ENCODE measurements at places on chromosomes 7 and 10.

GRCh38 chr7:40843338-40843985 is 708.7 kb downstream of the SUGCT start:
- no peak for DNase-seq

- no peak for DNase-seq
Observed at GRCh38 chr7:100561491-100562194, 12.1 kb downstream of the SAP25 start.

DNA sequence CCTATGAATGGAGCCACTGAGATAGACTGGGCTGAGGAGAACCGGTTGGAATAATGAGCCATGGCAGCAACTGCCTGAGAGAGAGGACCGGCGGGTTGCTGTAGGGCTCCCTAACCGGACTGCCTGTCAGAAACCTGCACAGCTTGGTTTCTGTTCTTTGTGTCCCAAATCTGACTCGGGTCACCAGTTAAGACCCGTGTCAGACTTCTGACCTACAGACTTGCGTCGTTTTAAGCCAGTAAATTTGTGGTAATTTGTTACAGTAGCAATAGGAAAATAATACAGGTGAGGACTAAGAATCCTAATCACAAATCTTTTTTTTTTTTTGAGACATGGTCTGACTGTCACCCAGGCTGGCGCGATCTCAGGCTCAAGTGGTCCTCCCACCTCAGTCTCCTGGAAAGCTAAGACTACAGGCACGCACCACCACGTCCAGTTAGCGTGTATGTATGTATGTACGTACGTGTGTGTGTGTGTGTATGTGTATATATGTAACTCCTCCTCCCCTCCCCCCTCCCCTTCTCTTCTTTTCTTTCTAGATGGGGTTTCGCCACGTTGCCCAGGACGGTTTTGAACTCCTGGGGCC is 672 bp upstream of the DDX56 start:
- DNase-seq: peak; percentile 6

GRCh38 chr10:51894771-51895578 is 195.6 kb upstream of the CSTF2T start:
- no peak for DNase-seq

DNA sequence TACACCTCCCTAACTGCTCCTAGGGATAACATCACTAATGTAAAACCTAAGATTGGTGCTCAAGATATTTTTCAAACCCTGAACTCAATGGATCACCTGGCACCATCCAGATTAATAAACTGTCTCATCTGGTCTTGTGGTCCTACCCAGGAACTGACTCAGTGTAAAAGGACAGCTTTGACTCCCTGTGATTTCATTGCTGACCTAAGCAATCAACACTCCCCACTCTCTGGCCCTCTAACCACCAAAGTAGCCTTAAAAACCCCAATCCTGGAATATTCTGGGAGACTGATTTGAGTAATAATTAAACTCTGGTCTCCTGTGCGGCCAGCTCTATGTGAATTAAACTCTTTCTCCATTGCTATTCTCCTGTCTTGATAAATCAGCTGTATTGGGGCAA is 6.2 kb upstream of the USP54 start:
- DNase-seq: no peak

DNA sequence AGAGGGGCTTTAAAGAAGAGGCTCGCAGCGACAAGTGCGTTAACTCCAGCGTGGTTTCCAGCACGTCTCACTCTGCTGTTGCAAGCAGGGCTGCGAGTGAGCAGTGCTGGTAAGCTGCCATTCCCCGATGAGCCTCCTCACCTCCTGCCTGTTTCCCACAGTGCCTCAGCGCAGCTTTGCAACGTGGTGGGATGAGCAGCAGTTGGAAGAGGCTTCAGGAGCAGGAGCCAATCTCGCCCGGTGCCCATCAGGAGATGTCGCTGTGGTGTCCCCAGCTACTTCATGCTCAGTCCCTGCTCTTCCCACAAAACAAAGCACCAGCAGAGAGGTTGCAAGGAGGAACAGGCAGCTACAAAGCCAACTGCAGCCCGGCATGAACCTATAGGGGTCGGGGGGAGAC is 2.4 kb upstream of the ADARB2 start:
- no peak for DNase-seq

- no peak for DNase-seq
Observed at GRCh38 chr10:14254368-14254767, 76.4 kb downstream of the FRMD4A start.

DNA sequence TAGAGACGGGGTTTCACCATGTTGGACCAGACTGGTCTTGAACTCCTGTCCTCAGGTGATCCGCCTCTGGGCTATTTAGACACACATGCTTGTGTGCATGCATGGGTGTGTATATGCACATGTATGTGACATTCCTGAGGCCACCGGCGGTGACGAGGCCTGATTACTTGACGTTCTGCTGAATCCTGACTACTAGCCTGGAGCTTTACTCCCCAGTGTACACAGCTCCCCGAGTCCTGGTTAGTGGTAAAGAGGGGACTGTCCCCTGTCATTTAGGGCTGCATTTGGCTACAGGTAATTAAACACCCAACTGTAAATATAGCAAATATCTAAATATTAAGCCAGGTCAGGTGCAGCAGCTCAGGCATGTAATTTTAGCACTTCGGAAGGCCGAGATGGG is 14.2 kb downstream of the GTF2IRD1 start:
- no peak for DNase-seq

GRCh38 chr7:83289419-83289993 is 126.8 kb upstream of the PCLO start:
- DNase-seq: no peak

GRCh38 chr10:11286261-11286852 is 268.7 kb downstream of the CELF2 start:
- no peak for DNase-seq

- no peak for DNase-seq
Observed at GRCh38 chr7:114175125-114175524, 239.5 kb upstream of the FOXP2 start.

DNA sequence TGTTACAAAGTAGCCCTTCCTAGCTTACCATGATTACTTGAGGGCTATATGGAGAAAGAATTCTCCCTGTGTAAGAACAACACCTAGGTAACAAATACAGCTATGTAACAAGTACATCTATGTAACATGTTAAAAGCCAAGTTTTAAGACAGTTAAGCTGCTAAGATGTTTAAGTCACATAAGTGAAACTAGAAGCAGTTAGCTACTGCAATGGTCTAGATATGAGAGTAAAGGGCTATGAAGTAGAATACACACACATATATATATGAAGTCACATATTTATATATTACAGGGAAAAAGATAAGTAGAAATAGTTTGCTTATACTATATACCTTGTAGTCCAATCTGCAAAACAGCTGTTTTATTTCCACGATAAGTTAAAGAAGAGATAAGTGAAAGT is 14.4 kb downstream of the POT1 start:
- no peak for DNase-seq

DNA sequence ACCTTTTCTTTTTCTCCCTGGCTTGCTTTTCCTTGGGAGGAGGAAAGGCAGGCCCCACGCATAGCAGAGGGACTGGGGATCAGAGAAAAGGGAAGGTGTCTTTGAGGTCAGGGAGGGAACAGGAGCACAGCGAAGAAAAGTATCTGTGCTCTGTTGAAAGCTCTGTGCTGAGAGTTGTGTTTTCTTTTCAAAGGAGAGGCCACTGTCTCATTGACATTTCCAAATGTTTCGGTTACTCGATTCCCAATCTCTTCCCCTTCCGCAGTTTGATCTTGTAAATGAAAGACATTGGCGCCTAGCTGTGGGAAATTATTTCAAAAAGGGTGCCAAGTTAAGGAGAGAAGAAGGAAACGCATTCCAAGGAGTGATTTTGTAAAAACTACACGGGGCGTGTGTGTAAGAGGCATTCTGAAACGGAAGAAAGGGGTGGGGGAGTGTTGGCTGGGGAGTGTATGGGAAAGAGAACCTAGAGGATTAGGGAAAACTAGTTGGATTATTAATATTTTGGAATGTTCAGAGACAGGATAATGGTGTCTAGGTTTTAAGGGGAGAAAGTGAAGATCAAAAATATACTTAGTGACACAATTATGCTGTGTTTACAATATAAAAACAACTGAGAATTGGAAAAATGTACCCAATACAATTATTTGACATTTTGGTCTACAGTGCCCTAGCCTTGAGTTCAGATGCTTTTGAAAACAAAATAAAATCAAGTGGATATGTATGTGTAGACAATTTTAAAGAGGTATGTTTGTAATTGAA is 708 bp downstream of the KLHDC10 start:
- no peak for DNase-seq

DNA sequence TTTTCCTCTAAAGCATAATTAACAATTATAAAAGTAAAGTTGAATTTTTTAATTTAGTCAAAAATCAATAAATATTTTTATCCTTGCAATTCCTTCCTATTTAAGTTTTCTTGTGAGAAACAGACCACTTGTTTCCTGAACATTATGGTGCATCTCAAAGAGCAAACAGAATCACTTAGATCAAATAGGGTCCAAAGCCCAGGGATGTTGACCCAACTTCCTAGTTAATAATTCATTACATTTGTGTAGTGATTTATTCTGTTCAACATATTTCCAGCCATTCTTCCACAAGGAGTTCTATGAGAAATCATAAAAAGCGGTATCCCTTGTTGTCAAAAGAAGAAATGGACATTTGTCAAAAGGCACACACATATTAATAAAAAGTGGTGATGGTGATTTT is 315.6 kb downstream of the LRRTM3 start:
- no peak for DNase-seq

DNA sequence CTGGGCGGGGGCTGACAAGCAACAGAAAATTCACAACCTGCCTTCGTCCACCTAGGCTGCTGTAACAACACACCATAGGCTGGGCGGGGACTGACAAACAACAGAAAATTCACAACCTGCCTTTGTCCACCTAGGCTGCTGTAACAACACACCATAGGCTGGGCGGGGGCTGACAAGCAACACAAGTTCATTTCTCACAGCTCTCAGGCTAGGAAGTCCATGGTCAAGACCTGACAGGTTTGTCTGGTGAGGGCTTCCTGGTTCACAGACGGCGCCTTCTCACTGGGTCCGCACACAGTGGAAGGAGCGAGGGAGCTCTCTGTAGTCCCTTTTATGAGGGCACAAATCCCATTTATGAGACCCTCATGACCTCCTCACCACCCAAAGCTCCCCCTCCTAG is 52.2 kb downstream of the DIP2C start:
- DNase-seq: no peak

- no peak for DNase-seq
Observed at GRCh38 chr7:156975620-156976019, 26.1 kb downstream of the NOM1 start.

DNA sequence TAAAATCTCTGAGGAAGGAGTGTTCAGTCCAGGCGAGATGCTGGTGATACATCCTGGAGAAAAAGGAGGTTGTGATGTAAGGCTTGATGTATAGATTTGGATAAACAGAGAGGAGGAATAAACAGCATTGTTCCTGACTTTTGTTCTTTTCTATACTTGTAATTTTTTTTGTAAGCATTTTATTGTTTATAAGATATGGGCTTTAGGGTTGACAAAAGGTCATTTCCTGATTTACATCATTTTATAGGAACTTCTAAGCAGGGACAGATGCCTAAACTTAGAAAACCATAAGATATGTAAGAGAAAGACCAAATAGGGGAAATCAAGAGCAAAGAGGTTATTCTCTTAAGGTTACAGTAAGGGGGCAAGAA is 16.7 kb upstream of the SLC26A4 start:
- DNase-seq: no peak

- DNase-seq: no peak
Observed at GRCh38 chr7:36309301-36309700, 80.4 kb upstream of the ANLN start.

DNA sequence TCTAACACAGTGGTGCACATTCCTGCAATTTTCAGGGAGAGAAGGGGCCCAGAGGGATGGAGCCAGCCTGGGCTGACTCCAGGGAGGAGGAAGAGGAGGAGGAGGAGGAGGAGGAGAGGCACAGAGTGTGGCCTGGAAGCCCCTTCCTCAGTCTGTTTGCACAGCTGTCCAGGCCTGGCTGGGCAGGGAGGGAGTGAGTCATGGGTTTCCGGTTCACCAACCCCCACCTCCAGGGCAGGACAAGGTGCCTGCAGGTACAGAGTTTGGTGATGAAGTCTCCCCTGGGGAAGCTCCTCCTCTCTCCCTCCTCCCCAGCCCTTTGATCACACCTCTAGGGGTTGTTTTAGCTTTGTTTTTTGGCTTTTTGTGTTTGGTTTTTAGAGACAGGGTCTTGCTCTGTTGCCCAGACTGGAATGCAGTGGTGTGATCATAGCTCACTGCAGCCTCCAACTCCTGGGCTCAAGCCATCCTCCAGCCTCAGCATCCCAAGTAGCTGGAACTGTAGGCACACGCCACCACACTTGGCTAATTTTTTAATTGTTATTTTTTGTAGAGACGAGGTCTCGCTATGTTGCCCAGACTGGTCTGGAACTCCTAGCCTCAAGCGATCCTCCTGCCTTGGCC is 77.5 kb upstream of the CUX1 start:
- DNase-seq: no peak

GRCh38 chr10:28872587-28873165 is 195.4 kb downstream of the BAMBI start:
- no peak for DNase-seq

DNA sequence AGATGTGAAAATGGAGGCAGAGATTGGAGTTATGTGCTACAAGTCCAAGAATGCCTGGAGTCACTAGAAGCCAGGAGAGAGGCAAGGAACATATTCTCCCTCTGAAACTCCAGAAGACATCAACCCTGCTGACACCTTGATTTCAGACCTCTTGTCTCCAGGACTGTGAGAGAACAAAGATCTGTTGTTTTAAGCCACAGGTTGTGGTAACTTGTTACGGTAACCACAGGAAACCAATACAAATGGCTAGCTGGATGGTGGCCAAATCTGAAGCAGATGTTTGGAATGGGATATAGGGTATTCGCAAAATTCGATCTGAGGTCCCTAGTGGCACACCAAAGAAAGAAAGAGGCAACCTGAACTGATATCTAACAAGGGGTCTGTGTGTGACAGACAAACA is 129.0 kb downstream of the HERPUD2 start:
- no peak for DNase-seq

- no peak for DNase-seq
Observed at GRCh38 chr7:43294080-43294630, 181.7 kb downstream of the HECW1 start.

- no peak for DNase-seq
Observed at GRCh38 chr7:71165708-71166107, 33.8 kb downstream of the GALNT17 start.

DNA sequence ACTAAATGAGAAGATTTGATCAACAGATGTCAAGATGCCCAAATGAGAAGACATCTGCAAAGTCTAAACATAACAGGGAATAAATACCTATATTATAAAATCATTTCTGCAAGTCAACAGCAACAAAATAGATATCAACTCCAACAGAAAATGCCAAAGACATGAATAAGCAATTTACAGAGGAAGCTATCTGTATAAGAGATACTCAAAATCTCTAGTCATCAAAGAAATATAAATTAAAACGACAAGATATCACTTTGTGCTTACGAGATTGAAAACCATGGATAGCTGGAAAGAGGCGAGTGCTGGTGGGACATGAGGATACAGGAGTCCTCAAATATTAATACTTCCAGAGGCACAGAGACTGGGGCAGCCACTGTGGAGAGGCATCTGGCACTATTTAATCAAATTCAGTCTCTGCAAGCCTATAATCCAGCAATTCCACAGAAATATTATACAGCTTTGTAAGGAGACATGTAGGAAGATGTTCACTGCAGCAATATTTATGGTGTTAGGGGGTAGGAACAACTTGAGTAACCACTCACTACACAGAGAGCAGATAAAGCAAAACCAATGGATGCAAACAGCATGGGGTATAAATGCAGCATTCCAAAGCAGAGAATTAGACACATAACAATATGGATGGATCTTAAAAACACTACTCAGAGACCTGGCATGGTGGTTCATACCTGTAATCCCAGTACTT is 4.8 kb downstream of the DNMBP start:
- no peak for DNase-seq
